ENCODE measurements at places on chromosomes 1 and 21. TPM values are rescaled to one million over a fixed set of nuclear protein-coding genes. Genes with fewer than 3 reads are reported as not detected.

GRCh38 chr1:228500143-228500734 lies 13.1 kb downstream of the RNF187 start:
- H3K27ac ChIP-seq: no peak overlapping the region
- H3K4me1 ChIP-seq: peaks cover 5% of the 10 kb centered on the region
- H3K4me3 ChIP-seq: no peak overlapping the region
- DNase-seq: no peak
- H3K27me3 ChIP-seq: no peaks in the 10 kb centered on the region

DNA sequence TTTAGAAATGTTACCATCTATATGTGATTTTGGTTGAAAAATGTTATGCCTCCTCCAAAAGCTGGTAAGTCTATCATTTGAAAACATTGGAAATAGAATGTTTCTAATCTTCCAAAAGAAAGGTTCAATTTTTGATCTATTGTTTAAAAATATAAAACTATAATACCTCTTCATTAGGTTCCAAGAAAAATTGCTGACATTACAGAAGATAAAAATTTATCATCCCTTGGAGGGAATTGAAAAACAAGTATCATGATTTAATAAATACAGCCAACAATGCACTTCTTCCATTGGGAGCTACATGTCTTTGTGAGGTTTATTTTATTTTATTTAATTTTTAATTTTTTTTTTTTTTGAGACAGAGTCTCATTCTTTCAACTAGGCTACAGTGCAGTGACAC lies 148.5 kb downstream of the PIK3R3 start:
- no peak for DNase-seq
- H3K4me3 ChIP-seq: no peak overlapping the region
- no peak overlapping the region for H3K27ac ChIP-seq
- H3K27me3 ChIP-seq: no peaks in the 10 kb centered on the region
- H3K4me1 ChIP-seq: no peaks in the 10 kb centered on the region

GRCh38 chr1:63701187-63701586 lies 72.6 kb upstream of the ROR1 start:
- no peaks in the 10 kb centered on the region for H3K27me3 ChIP-seq
- no peak overlapping the region for H3K4me3 ChIP-seq
- no peaks in the 10 kb centered on the region for H3K4me1 ChIP-seq
- H3K36me3 ChIP-seq: no peaks in the 10 kb centered on the region
- H3K27ac ChIP-seq: no peak overlapping the region

DNA sequence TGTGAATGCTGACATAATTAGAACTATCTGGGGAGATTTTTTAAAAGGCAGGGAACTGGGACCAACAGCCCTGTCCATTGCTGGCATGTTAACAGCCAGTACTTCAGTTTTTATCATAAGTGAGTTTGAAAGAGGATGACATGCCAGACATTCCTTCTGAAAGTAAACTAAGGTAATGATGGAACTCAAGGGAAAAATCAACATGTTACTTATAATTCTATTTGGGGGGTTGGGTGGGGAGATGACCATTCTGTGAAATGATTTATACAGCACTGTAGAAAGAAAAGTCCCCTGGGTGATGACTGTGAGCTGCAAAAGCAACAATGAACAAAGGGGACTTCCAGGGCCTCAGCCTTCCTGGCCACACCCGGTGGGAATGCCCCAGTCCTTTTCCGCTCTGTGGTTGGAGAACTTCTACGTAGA lies 5.4 kb upstream of the LAMC2 start:
- peak overlapping the region; percentile 29 for H3K27ac ChIP-seq
- H3K4me1 ChIP-seq: peaks cover 18% of the 10 kb centered on the region
- H3K36me3 ChIP-seq: no peaks in the 10 kb centered on the region
- H3K4me3 ChIP-seq: no peak overlapping the region

DNA sequence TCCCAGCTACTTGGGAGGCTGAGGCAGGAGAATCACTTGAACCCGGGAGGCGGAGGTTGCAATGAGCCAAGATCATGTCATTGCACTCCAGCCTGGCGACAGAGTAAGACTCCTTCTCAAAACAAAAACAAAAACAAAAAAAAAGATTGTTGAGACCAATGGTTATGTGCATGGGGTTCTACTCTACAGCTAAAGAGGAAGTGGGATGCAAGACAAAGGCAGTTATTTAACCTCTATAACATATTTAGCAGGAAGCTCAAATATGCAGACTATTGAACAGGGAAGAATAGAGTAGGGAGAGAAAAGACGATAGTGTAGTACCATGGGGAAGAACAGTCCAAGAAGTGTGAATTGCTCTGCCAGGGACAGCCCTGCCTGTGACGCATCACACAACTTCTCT lies 227.7 kb downstream of the SMYD3 start:
- no peak overlapping the region for H3K27ac ChIP-seq
- H3K27me3 ChIP-seq: no peaks in the 10 kb centered on the region
- no peak overlapping the region for H3K4me3 ChIP-seq
- no peaks in the 10 kb centered on the region for H3K4me1 ChIP-seq

DNA sequence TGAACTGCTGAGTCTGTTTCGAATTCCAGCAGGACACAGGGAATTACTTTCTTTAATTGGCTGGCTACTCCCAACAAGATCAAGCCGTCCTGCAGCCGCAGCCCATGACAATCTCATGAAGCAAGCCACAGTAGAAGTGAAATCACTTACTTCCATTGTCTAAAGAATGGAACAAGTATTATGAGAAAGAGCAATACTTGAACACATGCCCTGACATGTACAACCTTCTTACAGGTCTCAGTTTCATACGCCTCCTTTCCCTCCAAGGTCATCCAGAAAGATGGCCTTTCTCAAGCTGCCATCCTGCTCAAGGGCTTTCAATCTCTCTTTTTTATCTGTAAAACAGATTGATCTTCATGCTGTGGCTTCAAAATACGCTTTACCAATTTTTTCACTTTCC lies 85.1 kb downstream of the PCSK9 start:
- no peak overlapping the region for H3K4me3 ChIP-seq
- H3K27ac ChIP-seq: no peak overlapping the region
- peaks cover 93% of the 10 kb centered on the region for H3K36me3 ChIP-seq
- no peaks in the 10 kb centered on the region for H3K27me3 ChIP-seq

DNA sequence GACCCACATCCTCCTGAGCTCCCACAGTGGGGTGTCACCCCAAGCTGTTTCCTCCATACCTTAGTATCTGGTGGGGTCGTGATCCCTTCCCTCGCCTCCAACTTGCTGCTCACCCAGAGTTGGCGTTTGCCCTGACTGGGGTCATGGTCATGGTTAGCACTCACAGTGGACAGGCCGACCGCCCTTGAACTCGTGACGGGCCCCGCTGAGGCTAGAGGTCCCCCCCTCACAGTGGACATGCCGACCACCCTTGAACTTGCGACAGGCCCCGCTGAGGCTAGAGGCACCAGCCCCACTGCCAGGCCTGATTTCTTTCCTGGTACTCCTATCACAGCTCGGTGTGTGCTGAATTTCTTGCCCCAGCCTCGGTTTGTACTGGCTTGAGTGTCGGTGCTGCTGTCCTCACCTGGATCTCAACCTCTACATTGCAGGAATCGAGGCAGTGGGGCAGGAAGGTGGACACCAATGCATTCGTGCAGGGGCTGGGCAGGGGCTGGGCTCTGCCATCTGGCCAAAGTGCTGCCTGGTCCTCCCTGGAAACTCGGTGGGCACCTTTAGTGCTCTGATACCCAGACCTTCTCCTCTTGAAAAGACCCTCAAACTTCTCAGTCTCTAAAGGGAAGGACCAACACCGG lies 37.5 kb upstream of the AJAP1 start:
- H3K36me3 ChIP-seq: no peaks in the 10 kb centered on the region
- no peak for DNase-seq
- no peaks in the 10 kb centered on the region for H3K4me1 ChIP-seq
- H3K27me3 ChIP-seq: no peaks in the 10 kb centered on the region
- H3K27ac ChIP-seq: no peak overlapping the region
- no peak overlapping the region for H3K4me3 ChIP-seq

- no peaks in the 10 kb centered on the region for H3K27me3 ChIP-seq
- H3K4me3 ChIP-seq: no peak overlapping the region
- H3K4me1 ChIP-seq: no peaks in the 10 kb centered on the region
- no peak for DNase-seq
- H3K36me3 ChIP-seq: no peaks in the 10 kb centered on the region
- H3K27ac ChIP-seq: no peak overlapping the region
These were observed 92.2 kb upstream of the KCTD3 start for GRCh38 chr1:215474940-215475339.

Gene DISP1
- 3.1 TPM for total RNA-seq

DNA sequence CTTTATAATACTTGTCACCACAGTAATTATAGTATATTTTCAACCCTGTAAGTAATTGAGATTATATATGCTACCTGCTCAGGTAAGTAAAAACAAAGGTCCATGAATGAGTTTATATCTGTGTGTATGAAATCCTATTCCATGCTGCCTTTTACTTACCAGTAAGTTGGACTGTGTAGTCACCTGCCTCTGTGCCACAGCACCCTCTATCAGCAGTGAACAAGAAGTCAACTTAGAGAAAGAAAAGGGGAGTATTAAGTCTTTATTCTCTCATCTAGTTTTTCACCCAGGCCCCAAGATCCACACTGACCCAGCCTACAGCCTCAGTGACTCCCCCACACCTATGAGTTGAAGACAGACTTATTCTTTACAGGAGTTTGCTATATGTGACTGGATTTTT lies 36.9 kb upstream of the IFI16 start:
- H3K4me3 ChIP-seq: no peak overlapping the region
- no peak for DNase-seq
- H3K4me1 ChIP-seq: no peaks in the 10 kb centered on the region
- H3K36me3 ChIP-seq: no peaks in the 10 kb centered on the region
- no peak overlapping the region for H3K27ac ChIP-seq
- H3K27me3 ChIP-seq: no peaks in the 10 kb centered on the region

- no peaks in the 10 kb centered on the region for H3K4me1 ChIP-seq
- no peak overlapping the region for H3K27ac ChIP-seq
- no peak overlapping the region for H3K4me3 ChIP-seq
- no peaks in the 10 kb centered on the region for H3K27me3 ChIP-seq
- no peaks in the 10 kb centered on the region for H3K36me3 ChIP-seq
These were observed 12.1 kb downstream of the LRP8 start for GRCh38 chr1:53315456-53316423.

DNA sequence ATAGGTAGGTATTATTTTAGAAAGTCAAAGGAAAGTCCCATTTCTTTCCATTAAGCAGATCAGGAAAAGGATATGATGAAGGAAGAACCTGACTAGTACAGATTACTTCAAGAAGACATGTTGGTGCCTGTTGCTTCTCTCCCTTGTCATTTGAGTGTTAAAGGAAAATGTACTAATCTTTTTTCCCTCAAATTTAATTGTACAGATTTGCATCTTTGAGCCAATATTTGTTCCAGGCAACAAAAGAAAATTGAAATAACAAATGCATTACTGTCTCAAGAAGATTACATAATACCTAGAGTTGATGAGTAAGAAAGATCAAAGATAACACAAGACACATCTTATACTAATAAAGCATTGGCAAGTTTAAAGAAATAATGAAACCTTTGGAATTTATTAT lies 566.9 kb upstream of the ZP4 start:
- no peak overlapping the region for H3K4me3 ChIP-seq
- no peaks in the 10 kb centered on the region for H3K27me3 ChIP-seq
- no peaks in the 10 kb centered on the region for H3K36me3 ChIP-seq
- H3K4me1 ChIP-seq: no peaks in the 10 kb centered on the region
- H3K27ac ChIP-seq: no peak overlapping the region
- no peak for DNase-seq

Gene SIPA1L2
- total RNA-seq: 3.1 TPM

Gene LRRC71
- total RNA-seq: not detected

DNA sequence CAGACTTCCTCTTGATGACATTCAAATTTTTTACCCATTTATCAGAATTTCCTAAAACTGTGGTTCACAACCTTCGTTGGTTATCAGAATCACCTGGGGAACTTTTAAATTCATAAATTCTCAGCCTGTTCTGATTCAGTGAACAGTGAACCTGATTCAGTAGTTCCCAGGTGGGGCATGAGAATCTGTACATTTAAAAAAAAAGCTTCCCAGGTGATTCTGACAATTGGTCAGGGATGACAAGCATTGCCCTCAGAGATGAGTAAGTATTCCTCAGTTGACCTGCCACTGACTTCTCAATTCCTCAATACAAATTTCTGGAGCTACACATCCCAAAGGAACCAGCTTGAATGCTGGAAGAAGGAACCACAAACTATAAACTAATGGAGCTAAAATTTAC lies 23.5 kb upstream of the CR2 start:
- H3K27ac ChIP-seq: no peak overlapping the region
- H3K4me1 ChIP-seq: no peaks in the 10 kb centered on the region
- no peak for DNase-seq
- H3K27me3 ChIP-seq: no peaks in the 10 kb centered on the region

DNA sequence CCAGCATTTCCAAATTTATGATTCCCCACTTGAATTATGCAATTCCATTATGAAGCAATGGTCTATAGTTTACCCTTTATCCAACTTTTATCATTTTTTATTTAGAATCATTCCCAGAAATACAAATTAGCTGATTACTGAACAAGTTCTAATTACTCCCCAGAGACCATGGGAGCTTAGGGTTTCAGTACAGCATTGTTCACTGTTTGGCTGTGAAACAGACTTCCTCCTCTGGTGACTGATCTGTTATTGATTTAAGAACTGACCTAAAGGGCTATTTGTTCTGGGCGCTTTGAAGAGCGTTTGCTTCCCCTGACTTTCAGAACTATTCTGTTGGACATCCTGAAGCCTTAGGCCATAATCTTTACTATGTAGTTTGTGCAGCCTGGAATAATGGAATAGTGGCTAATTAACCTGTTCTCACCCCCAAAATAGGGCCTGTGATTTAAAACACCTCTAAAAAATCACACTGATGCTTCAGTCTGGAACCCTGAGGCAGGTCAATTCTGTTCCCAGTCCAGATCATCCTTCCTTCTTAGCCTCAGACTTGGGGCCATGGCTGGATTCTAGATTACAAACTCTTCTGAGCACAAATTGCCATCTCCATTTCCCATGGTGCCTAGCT lies 58.7 kb downstream of the ALG14 start:
- peaks cover 8% of the 10 kb centered on the region for H3K4me1 ChIP-seq
- H3K4me3 ChIP-seq: no peak overlapping the region
- H3K27ac ChIP-seq: no peak overlapping the region
- H3K27me3 ChIP-seq: no peaks in the 10 kb centered on the region
- no peak for DNase-seq

Gene GJA8
- not detected for total RNA-seq

DNA sequence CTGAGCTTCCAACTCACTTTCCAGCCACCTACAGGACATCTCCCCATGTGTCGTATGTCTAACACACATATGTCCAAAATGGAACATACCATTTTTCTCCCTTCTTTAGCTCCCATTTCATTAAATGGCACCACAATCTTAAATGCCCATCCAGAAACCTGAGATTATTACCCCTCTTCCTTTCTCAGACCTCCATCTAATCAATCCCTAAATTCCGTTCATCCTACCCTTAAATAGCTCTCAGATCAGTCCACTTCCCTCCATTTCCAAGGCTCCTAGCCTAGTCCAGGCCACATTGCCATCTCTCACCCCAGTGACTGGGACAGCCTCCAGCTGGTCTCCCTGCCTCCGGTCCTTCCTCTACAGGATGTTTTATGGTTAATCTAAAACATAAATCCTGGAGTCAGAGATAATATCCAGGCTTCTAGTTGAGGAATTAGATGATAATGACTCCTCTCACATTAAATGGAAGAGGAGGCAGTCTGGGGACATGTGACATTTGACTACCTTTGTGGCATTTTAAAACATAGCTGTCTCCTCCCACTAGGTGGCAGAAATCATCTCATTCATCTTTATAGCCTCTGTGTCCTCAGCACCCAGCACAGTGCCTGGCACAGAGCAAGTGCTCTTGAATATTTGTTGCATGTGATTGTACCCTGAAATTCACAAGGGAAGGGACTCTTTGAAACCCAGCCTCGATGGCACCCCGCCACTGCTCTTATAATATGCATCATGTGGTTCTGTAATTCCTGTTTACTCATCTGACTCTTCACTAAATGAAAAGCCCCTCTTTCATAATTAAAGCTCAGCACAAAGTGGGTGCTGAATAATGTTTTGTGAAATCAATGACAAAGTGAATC lies 102.3 kb downstream of the TMEM53 start:
- no peaks in the 10 kb centered on the region for H3K4me1 ChIP-seq
- no peaks in the 10 kb centered on the region for H3K27me3 ChIP-seq
- no peaks in the 10 kb centered on the region for H3K36me3 ChIP-seq
- no peak overlapping the region for H3K27ac ChIP-seq
- no peak overlapping the region for H3K4me3 ChIP-seq
- no peak for DNase-seq
